ENCODE measurements at places on chromosomes 4 and X.

DNA sequence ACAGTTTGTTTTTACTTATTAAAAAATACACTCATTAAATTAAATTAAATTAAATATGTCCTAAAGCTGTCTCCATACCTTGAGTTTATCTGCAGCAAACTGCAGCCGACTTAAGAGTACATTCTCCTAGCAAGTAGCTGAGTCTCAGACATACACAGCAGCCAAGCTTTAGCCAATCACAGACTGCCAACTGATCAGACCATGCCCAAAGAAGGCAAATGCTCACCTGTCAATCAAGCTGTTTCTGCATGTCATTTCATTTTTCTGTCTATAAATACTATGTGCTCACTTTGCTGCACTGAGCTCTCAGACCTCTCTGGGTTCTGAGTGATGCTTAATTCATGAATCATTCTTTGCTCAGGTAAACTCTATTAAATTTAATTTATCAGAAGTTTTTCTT is 280.9 kb upstream of the EPHA5 start:
- no peak for DNase-seq

DNA sequence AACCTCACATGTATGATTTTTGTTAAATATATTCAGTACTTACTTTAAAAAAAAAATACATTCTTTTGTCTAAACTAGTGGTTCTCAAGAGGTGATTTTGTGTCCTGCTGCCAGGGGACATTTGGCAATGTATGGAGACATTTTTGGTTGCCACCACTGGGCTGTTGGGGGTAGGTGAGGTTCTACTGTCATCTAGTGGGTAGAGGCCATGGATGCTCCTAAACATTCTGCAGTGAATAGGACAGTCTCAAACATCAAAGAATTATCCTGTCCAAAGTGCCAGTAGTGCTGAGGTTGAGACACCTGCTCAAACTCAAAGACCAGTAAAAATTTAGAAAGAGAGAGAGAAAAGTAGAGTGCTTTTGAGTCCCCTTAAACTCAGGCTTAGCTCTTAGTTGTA is 32.9 kb upstream of the PGM2 start:
- DNase-seq: no peak

DNA sequence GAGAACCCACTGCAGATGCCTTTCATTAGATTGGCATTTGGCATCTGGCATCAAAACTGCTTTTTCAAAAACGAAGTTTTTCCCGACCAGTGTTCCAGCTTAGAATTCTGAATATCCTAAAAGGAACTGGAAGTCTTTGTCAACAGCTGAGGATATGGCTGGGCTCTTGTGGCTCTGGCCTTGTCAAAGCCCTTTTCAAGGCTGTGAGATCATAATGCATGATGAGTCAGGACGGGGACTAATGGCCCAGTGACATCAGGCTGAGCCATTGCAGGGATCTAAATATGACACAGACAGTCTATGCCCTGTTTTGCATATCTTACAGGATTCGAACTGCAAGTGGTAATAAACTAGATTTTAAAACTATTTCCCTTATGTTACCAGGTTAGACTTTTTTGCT is 306.4 kb downstream of the PTTG2 start:
- DNase-seq: no peak

DNA sequence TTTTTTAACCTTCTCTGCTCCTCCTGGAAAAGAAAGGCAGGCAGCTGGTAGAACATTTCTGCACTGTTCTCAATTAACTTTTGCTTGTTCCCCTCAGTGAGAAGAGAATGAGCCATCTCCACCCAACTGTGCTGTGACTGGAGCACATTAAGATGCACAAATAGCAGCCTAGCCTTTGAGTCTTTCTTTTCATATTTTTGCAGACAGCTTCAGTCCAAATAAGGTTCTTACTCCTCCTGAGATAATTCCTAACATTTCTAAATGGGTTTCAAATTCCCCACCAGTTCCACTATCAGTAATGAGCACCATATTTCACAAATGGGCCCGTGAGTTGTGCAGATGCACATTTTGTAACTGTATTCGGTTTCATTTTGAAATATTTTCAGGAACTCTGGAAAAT is 118.6 kb downstream of the SPCS3 start:
- DNase-seq: no peak

Data from activated CD8-positive, alpha-beta memory T cell treated with anti-CD3 and anti-CD28 coated beads for 1 hour (primary cell).